ENCODE measurements at places on chromosomes 5 and 9.
A peak's percentile ranks its signal among the peaks of the same experiment; 100 is the strongest.

DNA sequence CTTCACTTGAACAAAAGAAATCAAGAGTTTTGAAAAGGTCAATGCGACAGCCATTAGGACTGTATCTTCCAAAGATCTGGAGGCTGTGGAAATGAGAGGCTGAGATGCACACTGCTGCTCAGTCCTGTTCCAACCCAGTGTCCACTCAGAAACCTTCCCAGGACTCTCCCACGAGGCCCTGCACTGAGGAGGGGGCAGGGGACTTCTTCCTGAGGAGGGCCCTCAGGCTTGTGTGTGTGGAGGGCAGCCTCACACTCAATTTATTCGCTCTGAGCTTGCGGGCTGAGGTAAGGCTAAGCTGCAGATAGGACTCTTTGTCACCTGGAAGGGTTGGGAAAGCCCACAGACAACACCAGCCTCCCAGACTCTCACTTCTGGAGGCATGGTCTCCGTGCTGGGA is 69.6 kb upstream of the ROR2 start:
- no peak for DNase-seq

DNA sequence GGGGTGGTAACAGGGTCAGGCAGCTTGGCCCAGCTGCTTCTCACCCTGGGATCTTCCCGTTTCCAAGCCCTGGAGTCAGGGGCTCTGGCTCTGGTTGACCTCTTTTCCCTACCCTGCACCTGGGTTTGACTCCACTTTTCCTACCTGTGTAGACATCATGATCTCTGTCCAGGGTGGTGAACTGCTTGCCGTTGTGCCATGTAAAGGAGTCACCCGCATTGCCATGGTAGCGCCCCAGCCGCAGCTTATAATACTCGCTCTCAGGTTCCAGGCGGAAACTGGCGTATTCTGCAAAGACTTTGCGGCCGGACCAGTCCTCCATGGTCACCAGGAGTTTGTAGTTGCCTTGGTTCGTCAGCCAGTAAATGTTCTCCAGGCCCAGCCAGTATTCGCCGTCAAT is 30.9 kb downstream of the ANGPTL2 start:
- no peak for DNase-seq

GRCh38 chr9:16705111-16705604 is 165.3 kb downstream of the BNC2 start:
- no peak for DNase-seq

GRCh38 chr9:107856633-107857032 is 367.1 kb upstream of the KLF4 start:
- no peak for DNase-seq

GRCh38 chr5:135308245-135308644 is 90.8 kb downstream of the MACROH2A1 start:
- no peak for DNase-seq

- DNase-seq: no peak
Observed at GRCh38 chr5:68261569-68262065, 46.1 kb downstream of the PIK3R1 start.

GRCh38 chr9:124254261-124254682 is 3.5 kb upstream of the NEK6 start:
- no peak for DNase-seq

DNA sequence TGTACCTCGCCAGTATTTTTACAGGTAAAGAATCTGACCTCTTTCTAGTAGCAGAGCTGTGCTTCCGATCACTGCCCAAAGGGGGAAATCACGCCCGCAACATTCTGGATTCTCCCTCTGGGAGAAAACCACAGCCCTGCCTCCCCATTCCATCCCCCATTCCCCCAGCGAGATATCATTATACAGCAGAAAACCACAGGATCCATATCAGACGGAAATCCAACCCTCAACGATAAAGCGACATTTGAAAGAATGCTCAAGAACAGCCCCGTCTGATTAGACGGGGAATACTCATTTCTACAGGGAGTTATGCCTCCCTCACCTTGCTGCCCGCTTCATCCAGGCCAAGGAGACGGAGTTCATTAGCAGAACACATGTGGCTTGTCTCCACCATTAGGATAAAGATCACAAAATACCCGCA is 172.8 kb downstream of the COL23A1 start:
- no peak for DNase-seq

DNA sequence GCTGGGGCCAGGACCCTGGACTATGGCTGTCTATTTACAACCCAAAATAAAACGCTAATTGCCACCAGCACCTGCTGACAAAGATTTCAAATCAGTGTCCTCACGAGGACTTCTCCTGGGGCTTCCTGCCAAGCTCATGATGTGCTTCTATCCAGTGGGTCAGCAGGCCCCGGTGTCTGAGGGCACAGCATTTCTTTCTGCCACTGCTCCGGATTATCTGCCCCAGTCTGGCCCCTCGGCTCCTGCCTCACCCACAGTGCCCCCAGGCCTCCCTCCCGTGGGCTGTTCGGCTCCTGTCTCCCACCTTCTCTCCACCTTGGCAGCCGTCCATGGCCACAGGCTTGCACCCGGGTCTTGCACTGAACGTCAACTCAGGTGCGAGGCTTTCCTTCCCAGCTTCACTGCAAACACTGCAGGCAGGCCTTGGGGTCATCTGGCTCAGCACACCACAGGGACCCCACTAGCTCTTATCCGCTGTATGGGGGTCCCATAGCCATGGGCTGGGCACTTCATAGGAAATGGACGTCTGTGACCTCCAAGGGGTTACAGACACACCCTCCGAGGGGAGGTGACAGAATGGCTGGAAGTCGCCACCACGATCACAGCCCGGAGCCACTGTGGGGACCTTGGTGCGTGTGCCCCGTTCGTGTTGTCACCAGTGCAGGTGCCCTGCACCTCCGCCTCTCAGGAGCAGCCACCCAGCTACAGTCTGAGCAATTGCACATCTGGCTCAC is 43.8 kb upstream of the FCN1 start:
- no peak for DNase-seq

DNA sequence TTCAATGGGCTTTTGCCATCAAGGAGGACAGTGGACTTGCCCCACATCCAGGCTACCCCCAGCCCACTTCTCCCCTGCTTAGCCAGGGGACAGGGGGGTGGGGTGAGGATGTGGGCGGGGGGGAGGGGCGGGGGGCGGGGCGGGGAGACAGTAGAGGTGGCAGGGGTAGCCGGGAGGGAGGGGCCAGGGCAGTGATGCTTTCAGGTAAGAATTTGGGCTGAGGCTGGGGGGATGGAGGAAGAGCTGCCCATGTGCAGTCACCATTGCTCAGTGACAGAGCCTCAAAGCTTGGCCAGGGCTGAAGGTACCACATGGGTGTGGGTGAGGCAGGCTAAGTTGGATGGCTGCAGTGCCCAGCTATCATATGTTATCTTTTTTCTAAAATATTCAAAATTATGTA is 40.7 kb upstream of the HNRNPA0 start:
- no peak for DNase-seq

DNA sequence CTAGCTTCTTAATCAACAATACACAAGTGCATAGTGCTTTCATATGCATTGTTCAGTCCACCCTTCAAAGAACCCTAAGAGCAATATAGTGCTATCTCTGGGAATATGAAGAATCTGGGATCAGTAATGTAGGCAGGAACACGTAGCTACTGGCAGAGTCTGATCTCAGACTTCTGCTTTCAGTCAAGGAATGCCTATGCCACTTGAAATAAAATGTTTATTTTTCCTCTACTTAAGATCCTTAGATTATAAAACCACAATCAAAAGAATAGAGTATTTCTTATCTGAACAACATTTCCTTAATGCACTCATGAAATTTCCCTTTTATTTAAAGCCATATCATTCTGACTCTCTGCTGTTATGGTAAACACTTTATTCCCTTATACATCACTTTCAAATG is 1407.8 kb upstream of the C9orf72 start:
- no peak for DNase-seq

GRCh38 chr5:144177548-144177947 is 6.9 kb downstream of the KCTD16 start:
- no peak for DNase-seq

DNA sequence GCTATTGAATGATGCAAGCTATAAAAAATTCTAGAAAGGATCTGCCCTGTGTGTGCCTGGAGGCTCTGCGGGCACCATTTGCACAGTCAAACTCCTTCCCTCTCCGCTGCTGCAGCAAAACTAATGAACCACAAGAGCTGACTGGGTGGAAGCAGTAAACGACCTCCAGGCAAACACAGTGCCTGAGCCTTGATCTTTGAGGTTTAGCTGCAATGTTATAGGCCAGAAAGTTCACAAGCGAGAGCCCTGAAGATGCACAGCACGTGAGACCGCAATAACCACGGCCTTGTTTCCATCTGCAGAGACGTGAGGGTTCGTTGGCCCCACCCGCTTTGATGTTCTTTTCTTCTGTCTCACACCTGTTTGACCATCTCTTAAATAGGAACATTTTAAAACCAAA is 69.2 kb upstream of the S1PR3 start:
- DNase-seq: peak; percentile 19

DNA sequence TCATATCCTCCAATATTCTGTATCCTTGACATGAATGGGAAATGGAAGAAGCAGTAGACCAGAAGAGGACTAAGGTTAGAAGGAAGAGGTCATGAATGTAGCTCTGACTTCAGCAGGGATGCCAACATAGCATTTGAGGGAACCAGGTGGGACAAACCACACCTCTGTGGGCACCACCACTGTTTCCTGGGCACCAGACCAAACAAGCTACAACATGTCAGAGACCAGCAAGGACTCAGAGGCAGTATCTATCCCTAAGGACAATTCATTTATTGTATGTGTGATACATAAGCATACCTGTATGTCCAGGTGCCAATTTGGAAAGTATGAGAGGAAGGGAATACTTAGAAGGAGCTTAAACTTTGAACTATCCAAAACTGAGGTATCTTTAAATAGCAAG is 192.8 kb downstream of the MAN2A1 start:
- DNase-seq: no peak
